ENCODE measurements at places on chromosomes 1 and 21. TPM values are rescaled to one million over a fixed set of nuclear protein-coding genes. Genes with fewer than 3 reads are reported as not detected.

DNA sequence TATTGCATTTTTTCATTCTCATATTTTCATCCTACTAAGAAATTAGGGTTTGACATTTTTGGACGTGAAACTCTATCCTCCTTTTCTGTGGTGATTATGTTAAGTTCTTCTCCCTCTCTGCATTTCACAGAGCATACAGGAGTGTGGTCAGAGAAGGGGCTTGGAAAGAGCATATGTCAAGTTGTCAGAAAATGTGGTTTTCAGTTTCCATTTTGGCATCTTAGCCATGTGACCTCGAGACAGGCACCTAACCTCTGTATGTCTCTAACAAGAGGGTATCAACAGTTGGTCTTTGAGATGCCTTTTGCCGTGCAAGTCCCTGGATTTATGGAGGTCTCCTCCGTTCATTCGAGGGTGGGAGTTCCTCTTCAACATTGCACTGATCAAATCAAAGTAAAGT lies 140.7 kb downstream of the CYYR1 start:
- H3K27ac ChIP-seq, result no peak overlapping the region
- H3K27me3 ChIP-seq, result no peaks in the 10 kb centered on the region
- DNase-seq, result no peak

- H3K4me1 ChIP-seq, result 0 out of 2 replicates have a peak, but pooled peaks cover 1% of the 10 kb centered on the region
- no peak overlapping the region for H3K4me3 ChIP-seq
- H3K36me3 ChIP-seq, result 0 out of 2 replicates have a peak, but pooled peaks cover 4% of the 10 kb centered on the region
Observed at GRCh38 chr21:15400905-15401304, 328.9 kb upstream of the USP25 start.

GRCh38 chr21:45404730-45405270 lies at the start of gene COL18A1:
TSS of gene COL18A1 (plus strand) at chr21:45405165. CDS start at chr21:45405231, 66 bp downstream.
- peak within 1 kb of the TSS; percentile 78 for H3K27ac ChIP-seq
- DNase-seq, result peak; percentile 77
- H3K4me3 ChIP-seq, result peak within 1 kb of the TSS; percentile 77
- peaks cover 7% of the 10 kb centered on the region for H3K36me3 ChIP-seq
- H3K4me1 ChIP-seq, result peaks cover 47% of the 10 kb centered on the region
- peaks cover 27% of the 10 kb centered on the region for H3K27me3 ChIP-seq

- no peak overlapping the region for H3K27ac ChIP-seq
- H3K4me1 ChIP-seq, result no peaks in the 10 kb centered on the region
- no peaks in the 10 kb centered on the region for H3K27me3 ChIP-seq
- DNase-seq, result no peak
- no peak overlapping the region for H3K4me3 ChIP-seq
Observed at GRCh38 chr1:87763483-87763882, 434.8 kb downstream of the LMO4 start.

DNA sequence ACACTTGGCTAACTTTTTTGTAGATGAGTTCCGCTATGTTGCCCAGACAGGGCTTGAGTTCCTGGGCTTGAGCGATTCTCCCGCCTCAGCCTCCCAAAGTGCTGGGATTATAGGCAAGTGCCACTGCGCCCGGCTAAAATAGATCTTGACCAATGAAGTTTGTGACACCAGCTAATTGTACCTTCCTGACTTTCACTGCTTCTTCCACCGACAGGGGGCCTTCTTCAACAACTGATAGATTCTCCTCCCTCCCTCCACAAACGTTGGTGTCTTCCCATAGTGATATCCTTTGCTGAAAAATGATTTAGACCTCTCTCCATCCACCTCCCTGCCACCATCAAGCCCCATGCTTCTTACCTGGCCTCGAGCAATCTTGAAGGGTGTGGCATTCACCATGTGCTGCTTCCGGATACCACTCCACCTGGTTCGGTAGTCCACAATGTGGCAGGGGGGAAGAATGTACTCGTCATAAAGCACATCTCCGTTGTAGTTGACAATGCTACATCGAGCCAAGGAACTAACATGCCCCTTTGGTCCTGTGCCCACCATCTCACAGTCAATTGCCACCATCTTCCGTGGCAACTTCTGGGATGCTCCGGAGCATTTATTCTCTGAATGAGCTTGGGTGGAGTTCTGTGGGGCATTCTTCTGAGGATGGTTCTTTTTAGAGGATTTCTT lies 1.6 kb upstream of the METTL25B start:
- no peak overlapping the region for H3K27ac ChIP-seq
- no peak overlapping the region for H3K4me3 ChIP-seq
- H3K27me3 ChIP-seq, result no peaks in the 10 kb centered on the region
- DNase-seq, result peak; percentile 66
- peaks cover 14% of the 10 kb centered on the region for H3K4me1 ChIP-seq
- H3K36me3 ChIP-seq, result peaks cover 24% of the 10 kb centered on the region

DNA sequence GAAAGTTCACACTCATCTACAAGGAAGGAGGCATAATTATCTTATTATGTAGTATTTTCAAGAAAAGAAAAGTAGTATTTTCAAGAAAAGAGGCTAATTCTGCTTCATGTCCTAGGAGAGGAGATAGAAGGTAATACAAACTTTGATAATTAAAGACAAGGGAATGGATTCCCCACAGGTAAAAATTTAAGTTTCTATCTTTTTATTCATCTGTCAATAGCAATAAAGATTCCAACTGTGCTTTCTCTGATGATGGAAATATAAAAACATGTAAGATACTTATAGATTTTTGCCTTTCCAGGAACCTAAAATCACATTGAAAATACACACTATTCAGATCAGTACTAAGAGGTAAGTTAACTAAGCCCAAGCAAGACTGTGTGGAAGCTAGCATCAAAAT lies at the start of gene OR2M2:
TSS of gene OR2M2 (plus strand) at position 301 of the 400 bp plus-strand sequence. CDS start 5,165 bp downstream, outside the sequence.
- H3K36me3 ChIP-seq, result peaks cover 45% of the 10 kb centered on the region
- no peak within 1 kb of the TSS for H3K27ac ChIP-seq
- no peaks in the 10 kb centered on the region for H3K4me1 ChIP-seq
- H3K27me3 ChIP-seq, result peaks cover 2% of the 10 kb centered on the region
- H3K4me3 ChIP-seq, result no peak within 1 kb of the TSS

DNA sequence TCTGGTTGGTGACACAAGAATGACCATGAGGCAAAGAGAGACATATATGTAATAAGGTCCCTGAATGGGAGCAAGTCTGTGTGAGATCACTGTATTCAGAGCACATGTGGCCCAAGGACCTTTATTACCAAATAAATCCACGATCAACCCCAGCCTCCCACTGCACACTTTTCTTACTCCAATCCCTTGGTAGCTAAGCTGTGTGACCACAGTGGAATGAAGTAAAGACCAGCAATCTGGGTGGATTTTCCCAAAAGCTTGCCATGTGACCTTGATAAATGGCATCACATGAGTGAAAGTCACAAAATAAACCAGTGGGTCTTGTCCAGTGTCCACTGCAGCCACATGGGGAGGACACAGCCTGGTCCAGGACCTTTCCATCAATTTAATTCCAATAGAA lies 36.7 kb upstream of the TLR5 start:
- H3K36me3 ChIP-seq, result peaks cover 2% of the 10 kb centered on the region
- H3K4me1 ChIP-seq, result peaks cover 14% of the 10 kb centered on the region
- H3K27me3 ChIP-seq, result peaks cover 81% of the 10 kb centered on the region
- H3K4me3 ChIP-seq, result no peak overlapping the region
- no peak overlapping the region for H3K27ac ChIP-seq

GRCh38 chr21:38039841-38040240 lies 123.6 kb upstream of the KCNJ6 start:
- H3K4me1 ChIP-seq, result peaks cover 13% of the 10 kb centered on the region
- no peak for DNase-seq
- no peaks in the 10 kb centered on the region for H3K27me3 ChIP-seq
- H3K27ac ChIP-seq, result no peak overlapping the region

DNA sequence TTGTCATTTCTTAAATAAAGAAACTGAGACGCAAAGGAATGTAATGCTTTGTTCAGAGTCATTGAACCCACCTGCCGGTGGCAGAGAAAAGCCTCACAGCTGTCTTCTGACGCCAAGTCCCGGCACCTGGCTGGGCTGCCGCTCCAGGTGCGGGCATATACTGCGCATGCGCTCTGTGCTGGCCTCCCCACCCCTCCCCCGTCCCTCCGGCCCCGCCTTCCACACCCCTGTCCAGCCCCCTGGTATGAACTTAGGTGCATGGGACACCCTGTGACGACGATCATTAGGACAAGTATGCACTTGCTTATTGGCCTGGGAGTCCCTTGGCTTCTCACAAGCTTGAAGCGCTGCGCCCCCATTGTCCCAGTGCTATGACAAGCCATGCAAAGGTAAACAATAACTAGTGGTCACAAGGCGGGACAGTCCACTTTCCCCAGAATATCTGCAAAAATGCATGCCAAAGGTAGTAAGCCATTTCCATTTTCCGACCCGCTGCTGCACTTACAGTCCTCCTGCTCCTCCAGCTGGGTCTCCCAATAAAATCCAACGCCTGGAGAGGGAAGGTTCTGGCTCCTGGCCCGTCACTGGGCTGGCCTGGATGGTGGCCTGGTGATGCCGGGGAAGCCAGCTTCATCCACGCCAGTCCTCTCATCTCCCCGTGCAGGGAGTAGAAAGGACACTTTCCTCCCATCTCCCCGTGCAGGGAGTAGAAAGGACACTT lies 100.4 kb downstream of the PSMG1 start:
- H3K4me3 ChIP-seq, result no peak overlapping the region
- peak; percentile 57 for DNase-seq
- peaks cover 16% of the 10 kb centered on the region for H3K4me1 ChIP-seq
- H3K27ac ChIP-seq, result no peak overlapping the region
- H3K27me3 ChIP-seq, result no peaks in the 10 kb centered on the region
- no peaks in the 10 kb centered on the region for H3K36me3 ChIP-seq

DNA sequence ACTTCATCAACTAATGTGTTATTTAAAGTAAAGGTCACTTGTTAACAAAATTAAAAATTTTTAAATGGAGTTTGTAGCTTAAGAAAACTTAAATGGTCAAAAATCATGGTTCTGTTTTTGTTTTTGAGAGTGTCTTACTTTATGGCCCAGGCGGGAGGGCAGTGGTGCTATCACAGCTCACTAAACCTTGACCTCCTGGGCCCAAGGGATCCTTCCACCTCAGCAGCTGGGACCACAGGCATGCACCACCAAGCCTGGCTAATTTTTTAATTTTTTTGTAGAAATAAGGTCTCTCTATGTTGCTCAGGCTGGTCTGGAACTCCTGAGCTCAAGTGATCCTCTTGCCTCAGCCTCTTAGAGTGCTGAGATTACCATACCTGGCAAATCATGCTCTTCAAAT lies 111.4 kb downstream of the MAST2 start:
- no peaks in the 10 kb centered on the region for H3K36me3 ChIP-seq
- H3K27me3 ChIP-seq, result no peaks in the 10 kb centered on the region
- no peak for DNase-seq
- no peak overlapping the region for H3K4me3 ChIP-seq
- peaks cover 32% of the 10 kb centered on the region for H3K4me1 ChIP-seq

DNA sequence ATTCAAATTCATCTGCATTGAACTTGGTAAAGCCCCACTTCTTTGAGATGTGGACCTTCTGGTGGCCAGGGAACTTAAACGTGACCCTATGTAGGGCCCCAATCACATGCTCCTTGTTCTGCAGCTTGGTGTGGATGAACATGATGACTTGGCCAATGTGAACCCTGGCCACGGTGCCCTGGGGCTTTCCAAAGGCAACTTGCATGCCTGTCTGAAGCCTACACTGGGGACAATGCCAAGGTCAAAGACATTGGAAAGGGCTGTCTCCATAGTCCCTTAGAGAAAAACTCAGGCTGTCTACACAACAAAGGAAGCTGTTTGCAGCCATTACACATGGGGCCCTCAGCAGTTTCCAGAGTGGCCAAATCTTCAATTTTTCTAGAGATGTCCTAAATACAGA lies 8.9 kb upstream of the VPS13D start:
- peaks cover 20% of the 10 kb centered on the region for H3K36me3 ChIP-seq
- no peak overlapping the region for H3K4me3 ChIP-seq
- no peak overlapping the region for H3K27ac ChIP-seq
- no peaks in the 10 kb centered on the region for H3K4me1 ChIP-seq
- DNase-seq, result no peak
- H3K27me3 ChIP-seq, result peaks cover 16% of the 10 kb centered on the region

DNA sequence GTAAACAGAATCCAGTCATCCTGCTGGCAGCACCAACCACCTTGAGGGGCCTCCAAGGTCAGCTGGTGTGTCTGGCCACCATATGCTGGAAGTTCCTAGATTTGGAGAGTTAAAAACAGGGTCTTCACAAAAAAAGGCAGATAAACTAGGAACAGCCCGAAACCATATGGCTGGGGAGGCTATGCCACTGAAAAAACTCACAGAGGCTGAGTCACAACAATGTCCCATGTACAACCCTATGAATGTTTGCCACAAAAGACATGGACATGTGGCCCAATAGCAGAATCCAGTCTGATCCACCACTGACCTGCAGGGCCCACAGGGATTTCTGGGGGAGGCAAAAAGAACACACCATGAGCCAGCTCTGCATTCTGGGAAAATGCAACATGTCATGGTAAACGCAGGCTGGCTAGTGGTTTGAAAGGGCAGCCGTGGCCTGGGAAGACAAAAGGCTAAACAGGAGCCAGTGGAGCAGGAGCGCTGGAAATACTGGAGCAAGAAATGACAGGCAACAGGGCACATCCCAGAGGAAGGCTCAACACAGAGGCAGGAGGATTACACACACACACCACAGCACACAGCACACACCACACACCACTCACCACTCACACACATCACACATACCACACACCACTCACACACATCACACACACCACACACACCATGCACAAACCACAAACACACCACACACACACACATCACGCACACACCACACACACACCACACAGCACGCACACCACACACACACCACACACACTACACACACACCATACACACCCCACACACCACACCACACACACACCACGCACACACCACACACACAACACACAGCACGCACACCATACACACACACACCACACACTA lies 55.4 kb downstream of the HSF2BP start:
- DNase-seq, result no peak
- H3K36me3 ChIP-seq, result no peaks in the 10 kb centered on the region
- no peak overlapping the region for H3K4me3 ChIP-seq
- no peaks in the 10 kb centered on the region for H3K4me1 ChIP-seq
- H3K27me3 ChIP-seq, result no peaks in the 10 kb centered on the region

DNA sequence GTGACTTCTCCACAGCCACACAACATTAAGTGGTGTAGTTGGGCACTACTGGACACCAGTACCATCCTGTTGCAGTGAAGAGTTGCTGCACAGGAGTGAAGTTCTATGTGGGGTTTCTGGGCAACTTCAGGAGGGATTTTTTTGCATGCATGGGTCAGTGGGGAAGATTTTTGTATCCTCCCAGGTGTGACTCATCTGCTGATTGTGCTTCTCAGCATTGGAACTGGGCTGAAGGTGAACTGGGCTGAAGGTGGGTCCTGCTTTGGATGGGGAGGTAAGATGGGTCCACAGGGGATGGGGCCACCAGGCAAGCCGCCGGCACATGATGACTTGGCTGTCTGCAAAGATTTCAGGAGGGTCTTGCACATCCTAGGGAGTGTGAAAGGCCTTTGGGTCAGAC lies 2.6 kb downstream of the SERINC2 start:
- no peak overlapping the region for H3K27ac ChIP-seq
- H3K4me3 ChIP-seq, result peak overlapping the region; percentile 8
- no peaks in the 10 kb centered on the region for H3K36me3 ChIP-seq
- peaks cover 39% of the 10 kb centered on the region for H3K4me1 ChIP-seq
- no peak for DNase-seq

GRCh38 chr1:183105449-183105848 lies 80.6 kb upstream of the LAMC2 start:
- no peak overlapping the region for H3K27ac ChIP-seq
- H3K27me3 ChIP-seq, result no peaks in the 10 kb centered on the region
- H3K4me3 ChIP-seq, result no peak overlapping the region
- peaks cover 12% of the 10 kb centered on the region for H3K36me3 ChIP-seq

GRCh38 chr1:89547563-89548116 lies 23.0 kb downstream of the LRRC8B start:
- no peaks in the 10 kb centered on the region for H3K27me3 ChIP-seq
- DNase-seq, result no peak
- H3K36me3 ChIP-seq, result no peaks in the 10 kb centered on the region

TAL1 gene
- 0.63 TPM for total RNA-seq

MOB3C gene
- 4.0 TPM for total RNA-seq

DIRAS3 gene
- 0.14 TPM for total RNA-seq

TAS1R3 gene
- total RNA-seq, result 0.21 TPM

CD5L gene
- total RNA-seq, result not detected

ACTA1 gene
- total RNA-seq, result 0.96 TPM

BARHL2 gene
- total RNA-seq, result not detected

All from WTC11 (cell line).